ENCODE measurements at places on chromosomes 11 and 22.

GRCh38 chr11:102924851-102925380 is 30.6 kb downstream of the MMP13 start:
- DNase-seq, result no peak

- no peak for DNase-seq
These were observed 3.0 kb upstream of the TAF10 start for GRCh38 chr11:6615046-6615445.

DNA sequence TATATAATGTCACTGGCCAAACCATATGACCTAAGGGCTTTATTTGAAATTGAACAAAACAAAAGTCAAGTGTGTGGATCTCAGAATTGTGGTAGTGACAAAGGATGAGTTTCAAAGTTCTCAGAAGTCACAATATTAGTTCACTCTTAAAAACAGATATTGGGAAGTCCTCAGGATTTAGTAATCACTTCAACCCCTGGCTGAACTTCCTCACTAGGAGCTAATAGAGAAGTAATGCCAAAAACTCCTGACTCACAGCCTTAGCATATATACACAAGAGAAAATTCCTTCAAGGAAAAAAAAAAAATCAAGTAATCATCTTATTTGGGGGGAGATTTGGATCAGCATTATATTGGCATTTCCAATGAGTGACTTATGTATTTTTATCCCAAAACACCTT is 75.6 kb upstream of the APOA1 start:
- no peak for DNase-seq

DNA sequence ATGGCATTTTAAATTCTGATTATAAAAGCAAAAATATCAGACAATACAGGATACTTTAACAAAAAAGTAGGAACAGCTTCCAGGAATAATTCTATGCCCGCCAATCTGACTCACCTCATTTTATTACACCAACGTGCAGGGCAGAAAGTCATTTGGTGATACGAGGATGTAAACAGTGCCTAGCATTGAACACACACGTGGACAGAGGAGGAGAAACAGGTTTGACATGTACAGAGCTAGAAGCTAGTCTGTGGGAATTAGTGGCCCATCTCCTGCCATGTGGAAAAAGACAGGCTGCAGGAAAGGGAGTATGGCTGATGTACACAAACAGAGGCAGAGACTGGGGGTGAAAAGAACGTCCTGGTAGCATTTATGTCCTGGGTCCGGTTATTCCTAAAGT is 9.0 kb upstream of the SPINDOC start:
- no peak for DNase-seq

DNA sequence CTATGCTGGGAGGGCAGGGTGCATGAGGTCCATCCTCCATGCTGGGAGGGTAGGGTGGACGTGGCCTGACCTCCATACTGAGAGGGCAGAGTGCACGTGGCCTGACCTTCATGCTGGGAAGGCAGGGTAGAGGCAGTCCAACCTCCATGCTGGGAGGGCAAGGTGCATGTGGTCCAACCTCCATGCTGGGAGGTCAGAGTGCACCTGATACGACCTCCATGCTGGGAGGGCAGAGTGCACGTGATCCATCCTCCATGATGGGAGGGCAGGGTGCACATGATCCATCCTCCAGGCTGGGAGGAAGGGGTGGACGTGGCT is 622.2 kb downstream of the BRD1 start:
- no peak for DNase-seq

GRCh38 chr11:113375402-113375801 is 12.2 kb upstream of the ANKK1 start:
- no peak for DNase-seq

DNA sequence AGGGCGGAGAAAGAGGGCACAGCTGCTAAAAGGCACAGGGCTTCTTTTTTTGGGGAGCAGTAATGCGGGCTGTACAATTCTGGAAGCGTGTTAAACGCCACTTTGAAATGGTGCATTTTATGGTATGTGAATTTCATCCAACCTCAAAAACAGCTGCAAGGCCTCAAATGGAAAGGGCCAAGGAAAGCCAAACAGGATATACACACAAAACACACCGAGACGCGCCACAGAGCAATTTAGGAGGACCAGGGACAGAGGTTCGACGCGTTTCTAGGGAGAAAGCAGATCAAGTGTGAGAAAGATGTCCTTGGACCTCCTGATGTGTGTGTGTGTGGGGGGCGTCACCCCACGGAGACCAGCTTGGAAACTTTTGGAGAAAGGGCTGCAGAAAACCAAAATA is 31.1 kb downstream of the TSPAN4 start:
- no peak for DNase-seq

- DNase-seq, result no peak
These were observed 35.5 kb downstream of the BBOX1 start for GRCh38 chr11:27076121-27076589.

DNA sequence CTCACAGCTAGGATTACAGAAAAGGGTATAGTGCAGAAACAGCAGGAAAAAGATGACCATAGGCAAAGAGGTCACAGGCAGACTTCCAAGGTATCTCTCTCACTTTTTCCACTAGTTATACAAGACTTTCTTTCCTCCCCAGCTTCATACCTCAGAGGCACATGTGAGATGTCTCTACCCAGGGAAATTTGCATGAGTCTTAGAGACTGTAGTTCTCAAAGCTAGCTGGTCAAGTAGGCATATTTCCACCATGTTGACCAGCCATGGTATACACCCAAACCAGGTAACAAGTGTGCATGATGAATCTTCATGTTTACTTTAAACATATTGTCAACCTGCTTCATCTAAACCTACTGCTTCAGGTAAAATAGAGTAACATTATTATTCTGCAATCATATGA is 27.9 kb downstream of the PRMT3 start:
- no peak for DNase-seq

DNA sequence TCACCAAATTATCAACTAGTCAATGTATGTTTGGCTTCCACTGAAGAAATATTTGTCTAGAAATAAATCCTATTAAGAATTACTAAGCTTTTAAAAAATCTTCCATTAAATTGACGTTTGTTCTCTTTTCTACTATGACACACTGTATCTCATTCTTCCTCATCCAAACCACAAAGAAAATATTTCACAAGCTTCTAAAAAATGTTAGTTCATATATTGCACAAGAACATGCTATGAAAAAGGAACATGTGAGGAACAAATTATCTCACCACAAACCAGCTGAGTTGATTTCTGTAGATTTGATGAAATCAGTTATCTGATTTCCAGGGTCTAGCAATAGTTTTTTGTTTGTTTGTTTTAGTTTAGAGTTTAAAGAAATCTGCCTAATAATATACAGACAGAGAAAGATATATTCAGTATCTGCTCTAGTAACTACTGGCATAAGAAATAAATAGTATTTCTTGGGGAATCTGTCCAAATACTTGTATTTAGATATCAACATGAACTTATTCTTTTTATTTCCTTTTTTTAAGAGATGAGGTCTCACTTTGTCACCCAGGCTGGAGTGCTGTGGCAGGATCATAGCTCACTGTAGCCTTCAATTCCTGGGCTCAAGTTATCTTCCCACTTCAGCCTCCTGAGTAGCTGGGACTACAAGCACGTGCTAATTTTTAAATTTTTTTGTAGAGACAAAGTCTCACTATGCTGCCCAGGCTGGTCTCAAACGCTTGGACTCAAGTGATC is 161.7 kb downstream of the ATG16L2 start:
- no peak for DNase-seq

- no peak for DNase-seq
These were observed 540 bp downstream of the ADM start for GRCh38 chr11:10305262-10305963.

- DNase-seq, result no peak
These were observed 139.2 kb downstream of the GUCY1A2 start for GRCh38 chr11:106879029-106879428.

GRCh38 chr11:64181506-64182411 is 4.2 kb upstream of the STIP1 start:
- DNase-seq, result no peak

DNA sequence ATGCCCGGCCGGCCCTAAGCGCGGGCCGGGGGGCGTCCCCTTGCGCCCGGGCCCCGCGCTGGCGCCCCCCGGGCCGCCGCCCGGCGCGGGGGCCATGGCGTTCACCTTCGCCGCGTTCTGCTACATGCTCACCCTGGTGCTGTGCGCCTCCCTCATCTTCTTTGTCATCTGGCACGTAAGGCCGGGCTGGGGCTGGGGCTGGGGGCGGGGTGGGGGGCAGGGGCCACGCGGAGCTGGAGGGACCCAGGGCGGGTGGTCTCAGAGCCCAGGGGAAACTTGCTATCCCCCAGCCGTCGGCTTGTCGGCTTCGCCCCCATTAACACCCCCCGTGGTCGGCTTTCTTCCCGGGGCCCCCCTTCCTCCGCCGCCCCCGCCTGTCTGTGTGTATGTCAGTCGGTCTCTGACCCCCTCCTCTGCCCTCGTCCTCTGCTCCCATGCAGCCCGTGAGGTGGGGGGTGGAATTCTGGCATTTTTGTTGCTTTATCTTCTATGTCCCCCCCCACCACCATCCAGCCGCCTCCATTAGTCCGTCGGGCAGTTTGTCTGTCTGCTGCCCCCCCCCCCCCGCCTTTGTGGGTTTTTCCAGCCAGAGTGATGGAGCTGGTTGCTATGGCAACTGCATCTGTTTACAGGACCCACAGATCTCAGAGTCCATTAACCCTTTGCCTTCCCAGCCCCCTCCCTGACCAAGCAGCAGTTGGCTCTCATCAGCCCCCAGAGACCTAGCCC is 552 bp downstream of the CNIH2 start:
- no peak for DNase-seq

DNA sequence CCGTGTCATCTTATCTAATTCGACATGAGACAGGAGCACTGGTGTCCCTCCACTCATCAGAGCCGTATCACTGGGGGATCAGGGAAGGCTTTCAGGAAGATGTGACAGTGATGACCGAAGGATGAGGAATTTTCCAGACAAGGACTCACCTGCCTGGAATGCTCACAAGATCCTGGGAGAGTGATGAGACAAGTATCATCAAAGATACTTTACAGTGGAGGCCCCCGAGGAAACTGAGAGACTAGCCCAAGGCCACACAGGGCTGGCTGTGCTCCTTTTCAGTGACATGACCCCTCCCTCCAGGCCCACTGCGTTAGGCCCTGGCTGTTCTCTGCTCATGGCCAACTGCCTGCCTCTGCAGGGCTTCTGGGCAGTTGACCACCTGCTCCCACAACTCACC is 13.0 kb downstream of the CLPB start:
- DNase-seq, result no peak

GRCh38 chr11:2651054-2651617 is 48.7 kb downstream of the KCNQ1OT1 start:
- DNase-seq, result no peak

DNA sequence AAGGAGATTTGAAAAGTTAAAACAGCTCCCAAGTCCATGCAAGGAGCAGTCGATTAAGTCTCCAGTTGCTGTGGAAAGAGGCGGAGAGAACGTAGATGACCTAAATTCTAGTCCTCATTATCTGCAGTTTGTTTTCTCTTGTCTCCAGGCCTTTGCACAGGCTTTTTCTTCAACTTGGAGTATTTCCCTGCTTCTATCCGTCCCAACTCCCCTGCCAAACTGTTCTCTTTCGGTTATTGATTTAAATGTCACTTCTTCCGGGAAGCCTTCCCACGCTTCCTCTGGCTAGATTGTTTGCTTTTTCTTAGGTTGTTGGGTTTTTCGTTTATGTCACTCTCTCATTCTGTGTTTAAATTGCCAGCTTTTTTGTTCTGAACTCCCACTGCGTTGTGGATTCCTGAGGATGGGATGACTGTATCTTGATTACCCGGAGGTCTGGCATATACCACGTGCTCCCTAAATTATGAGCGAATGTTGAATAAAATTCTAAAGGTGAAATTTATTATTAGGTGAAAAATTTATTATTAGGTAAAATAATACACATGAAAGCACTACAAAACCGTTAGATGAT is 463 bp downstream of the TMEM126B start:
- DNase-seq, result no peak

- no peak for DNase-seq
These were observed 42.2 kb downstream of the NAT10 start for GRCh38 chr11:34147581-34147980.

DNA sequence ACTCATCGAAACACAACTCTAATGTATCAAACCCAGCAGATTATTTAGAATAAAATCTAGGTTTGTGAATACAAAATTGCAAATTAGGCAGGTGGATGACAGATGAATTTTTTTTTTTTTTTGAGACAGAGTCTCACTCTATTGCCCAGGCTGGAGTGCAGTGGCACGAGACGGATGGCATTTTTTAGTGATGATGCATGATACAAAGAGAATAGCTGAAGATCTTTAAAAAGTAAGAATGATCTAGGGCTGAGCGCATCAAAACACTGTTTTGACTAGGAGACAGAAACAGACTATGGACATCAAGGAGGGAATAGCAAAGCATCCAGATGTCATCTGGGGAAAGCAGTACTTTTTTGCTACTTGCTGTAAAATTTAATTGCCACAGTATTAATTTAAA is 63.8 kb downstream of the IMMP1L start:
- DNase-seq, result no peak

GRCh38 chr22:43811777-43812148 is 342 bp downstream of the EFCAB6 start:
- DNase-seq, result no peak

DNA sequence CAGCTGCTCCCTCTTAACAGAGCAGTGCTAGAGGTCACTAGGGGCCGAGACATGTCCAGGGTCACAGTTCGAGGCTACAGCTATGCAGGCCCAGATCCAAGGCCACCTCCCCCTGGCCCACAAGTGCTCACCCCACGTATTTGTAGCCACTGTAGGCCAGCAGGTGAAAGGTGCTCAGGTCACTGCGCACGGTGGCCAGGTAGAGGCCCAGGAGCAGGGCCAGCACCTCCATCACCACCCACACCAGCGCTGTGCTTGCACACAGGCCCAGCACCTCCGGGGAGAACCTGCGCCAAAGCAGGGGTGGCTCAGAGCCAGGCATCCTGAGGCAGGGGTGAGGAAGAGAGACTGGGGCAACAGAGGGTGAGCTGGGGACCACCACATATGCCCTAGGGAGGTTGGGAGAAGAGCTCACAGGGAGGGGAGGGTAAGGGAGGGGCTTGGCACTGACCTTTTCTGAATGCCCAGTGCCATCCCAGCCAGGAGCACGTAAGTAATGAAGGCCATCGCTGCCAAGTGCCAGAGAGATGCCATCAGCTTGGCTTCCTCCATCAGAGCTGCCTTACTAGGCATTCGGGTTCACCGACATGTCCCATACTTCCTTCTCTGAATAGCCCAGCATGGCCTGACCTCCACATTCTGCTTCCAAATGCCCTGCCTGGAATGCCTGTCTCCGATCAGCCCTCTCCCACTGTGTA is 3.5 kb downstream of the YIF1A start:
- no peak for DNase-seq

GRCh38 chr11:74134661-74135060 is 36.1 kb downstream of the C2CD3 start:
- DNase-seq, result no peak

All from stimulated activated CD4-positive, alpha-beta T cell treated with anti-CD3 and anti-CD28 coated beads, Interleukin-4, amount 100 ng/mL, for 48 hours (primary cell).